ENCODE measurements at places on chromosomes 4 and X. TPM values are rescaled to one million over a fixed set of nuclear protein-coding genes. Genes with fewer than 3 reads are reported as not detected.

DNA sequence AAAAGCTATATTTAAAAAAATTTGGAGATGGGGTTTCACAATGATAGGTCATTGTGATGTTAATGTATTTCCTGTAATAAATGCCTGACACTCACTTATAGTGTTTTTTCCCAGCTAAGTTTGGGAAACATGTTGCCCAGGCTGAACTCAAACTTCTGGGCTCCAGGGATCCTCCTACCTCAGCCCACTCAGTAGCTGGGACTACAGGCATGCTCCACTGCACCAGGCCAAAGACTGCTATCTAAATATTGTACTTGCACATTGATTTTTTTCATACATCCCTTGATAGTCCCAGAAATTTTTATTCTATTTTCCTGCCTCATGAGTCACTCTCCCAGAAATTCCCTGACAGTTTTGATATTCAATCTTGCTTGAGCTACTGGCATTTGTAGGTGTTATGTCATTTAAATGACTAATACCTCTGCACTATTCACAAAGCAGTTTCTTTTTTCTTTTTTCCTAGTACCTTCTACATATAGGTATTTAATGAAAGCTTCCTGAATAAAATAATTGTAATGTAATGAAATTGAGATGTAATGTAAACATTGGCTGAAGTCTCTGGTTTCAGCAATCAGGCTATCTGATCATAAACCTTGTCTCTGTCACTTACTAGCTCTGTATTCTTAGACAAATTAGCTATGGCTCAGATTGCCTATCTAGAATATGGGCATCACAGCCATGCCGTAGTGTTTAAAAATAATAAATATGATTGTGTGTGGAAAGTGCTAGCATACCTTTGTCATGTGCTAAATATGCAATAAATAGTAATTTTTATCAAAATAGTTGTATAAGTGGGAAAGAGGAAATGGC lies 1973.0 kb upstream of the AGA start:
- no peak for DNase-seq
- H3K4me3 ChIP-seq = no peak overlapping the region
- H3K36me3 ChIP-seq = no peaks in the 10 kb centered on the region
- H3K4me1 ChIP-seq = no peaks in the 10 kb centered on the region

DNA sequence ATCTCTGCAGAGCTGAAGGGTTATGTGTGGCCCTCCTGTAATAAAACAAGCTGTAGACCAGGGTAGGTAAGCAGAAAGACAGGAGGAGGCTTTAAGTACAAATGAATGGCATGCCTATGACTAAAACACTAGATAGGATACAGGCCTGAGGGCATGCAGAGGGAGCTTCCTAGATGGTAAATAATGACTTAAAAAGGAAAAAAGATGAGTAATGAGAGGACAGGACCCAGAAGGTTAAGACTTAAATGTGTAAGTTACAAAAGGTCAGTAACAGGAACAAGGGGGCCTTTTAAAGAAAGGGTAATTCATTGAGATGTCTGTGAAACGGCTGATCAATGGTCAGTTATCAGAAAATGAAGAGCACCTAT lies 194.8 kb downstream of the SOWAHB start:
- H3K4me1 ChIP-seq = peaks cover 6% of the 10 kb centered on the region
- no peaks in the 10 kb centered on the region for H3K27me3 ChIP-seq
- no peaks in the 10 kb centered on the region for H3K36me3 ChIP-seq
- H3K27ac ChIP-seq = no peak overlapping the region

- peaks cover 5% of the 10 kb centered on the region for H3K27me3 ChIP-seq
- DNase-seq = no peak
Observed at GRCh38 chr4:3847211-3847940, 81.2 kb downstream of the ADRA2C start.

- no peak overlapping the region for H3K27ac ChIP-seq
- DNase-seq = no peak
- no peak overlapping the region for H3K4me3 ChIP-seq
Observed at GRCh38 chr4:169015186-169015623, 5.2 kb upstream of the CBR4 start.

DNA sequence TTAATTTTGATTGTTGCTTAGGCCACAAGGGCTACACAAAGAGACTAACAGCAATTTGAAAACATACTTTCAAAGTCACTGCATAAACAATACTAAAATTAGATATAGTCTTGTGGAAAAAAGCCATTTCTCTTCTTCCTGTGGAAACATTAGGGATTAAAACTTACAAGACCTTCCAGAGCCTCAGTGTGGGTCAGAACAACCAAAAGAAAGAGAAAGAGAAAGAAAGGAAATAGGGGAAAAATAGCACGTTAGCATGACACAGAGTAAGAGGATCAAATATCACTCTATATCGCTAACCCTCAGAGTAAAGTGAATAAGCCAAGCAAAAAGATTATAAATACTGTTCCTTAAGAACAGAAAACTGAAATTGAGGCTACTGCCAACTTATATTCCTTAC lies 127.8 kb upstream of the DIAPH2 start:
- no peak for DNase-seq
- H3K36me3 ChIP-seq = no peaks in the 10 kb centered on the region
- H3K27me3 ChIP-seq = no peaks in the 10 kb centered on the region
- H3K4me3 ChIP-seq = no peak overlapping the region

DNA sequence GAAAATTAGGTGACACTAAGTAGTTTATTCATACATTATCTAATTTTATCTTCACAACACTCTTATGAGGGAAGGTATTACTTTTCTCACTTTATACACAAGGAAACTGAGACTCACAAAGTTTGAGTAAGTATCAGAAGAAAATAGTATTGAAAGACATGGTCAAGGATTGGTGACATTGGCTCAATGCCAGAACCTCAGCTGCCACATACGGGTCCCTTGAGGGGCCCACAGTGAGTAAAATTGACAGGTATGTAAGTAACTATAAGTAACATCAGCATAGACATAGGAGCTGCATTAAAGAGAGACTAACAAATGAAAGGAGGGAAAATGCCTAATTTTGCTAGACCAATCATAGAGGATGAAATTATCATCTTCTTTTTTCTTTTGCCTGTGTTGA lies 134.1 kb downstream of the COX18 start:
- H3K4me1 ChIP-seq = no peaks in the 10 kb centered on the region
- no peaks in the 10 kb centered on the region for H3K36me3 ChIP-seq
- DNase-seq = no peak

DNA sequence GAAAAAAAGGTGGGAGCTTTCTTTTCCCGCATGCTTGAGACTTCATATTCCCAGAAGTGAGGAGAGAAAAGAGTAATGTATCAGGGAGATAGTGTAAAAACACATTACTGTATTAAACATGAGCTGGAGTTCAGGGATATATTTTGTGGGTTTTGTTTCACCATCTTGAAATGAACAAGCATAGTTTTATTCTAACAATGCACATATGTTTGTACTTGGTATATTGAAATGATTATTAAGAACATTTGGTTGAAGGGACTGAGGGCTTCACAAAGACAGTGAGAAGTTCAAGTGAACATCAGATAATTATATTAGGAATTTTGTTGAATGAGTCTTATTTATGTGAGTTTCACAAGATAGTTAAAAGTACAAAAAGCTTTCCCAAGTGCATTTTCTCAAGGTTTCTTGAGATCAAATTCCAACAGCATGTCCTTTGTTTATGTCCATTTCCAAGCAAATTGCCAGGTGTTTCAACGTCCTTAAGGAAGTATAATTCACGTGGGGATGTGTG lies 368.8 kb downstream of the ANKRD50 start:
- no peak overlapping the region for H3K27ac ChIP-seq
- peaks cover 7% of the 10 kb centered on the region for H3K36me3 ChIP-seq
- H3K27me3 ChIP-seq = no peaks in the 10 kb centered on the region
- no peaks in the 10 kb centered on the region for H3K4me1 ChIP-seq

GRCh38 chr4:120870279-120870673 lies 52.2 kb downstream of the PRDM5 start:
- no peaks in the 10 kb centered on the region for H3K36me3 ChIP-seq
- H3K4me1 ChIP-seq = peaks cover 5% of the 10 kb centered on the region
- H3K27ac ChIP-seq = no peak overlapping the region
- no peak overlapping the region for H3K4me3 ChIP-seq
- DNase-seq = peak; percentile 25

FABP2 gene
- total RNA-seq = not detected

LDB2 gene
- 3.1 TPM for total RNA-seq

CFAP99 gene
- not detected for total RNA-seq

MOB1B gene
- 24.6 TPM for total RNA-seq

MAGEA9B gene
- not detected for total RNA-seq

Data from glutamatergic neuron (in vitro differentiated cells).